Substantia nigra (tissue), 51 donors: ENCODE measurements at places on chromosomes 1 and 21.

GRCh38 chr1:112798292-112798691 is 83.2 kb upstream of the PPM1J start:
- DNase-seq: no peak

DNA sequence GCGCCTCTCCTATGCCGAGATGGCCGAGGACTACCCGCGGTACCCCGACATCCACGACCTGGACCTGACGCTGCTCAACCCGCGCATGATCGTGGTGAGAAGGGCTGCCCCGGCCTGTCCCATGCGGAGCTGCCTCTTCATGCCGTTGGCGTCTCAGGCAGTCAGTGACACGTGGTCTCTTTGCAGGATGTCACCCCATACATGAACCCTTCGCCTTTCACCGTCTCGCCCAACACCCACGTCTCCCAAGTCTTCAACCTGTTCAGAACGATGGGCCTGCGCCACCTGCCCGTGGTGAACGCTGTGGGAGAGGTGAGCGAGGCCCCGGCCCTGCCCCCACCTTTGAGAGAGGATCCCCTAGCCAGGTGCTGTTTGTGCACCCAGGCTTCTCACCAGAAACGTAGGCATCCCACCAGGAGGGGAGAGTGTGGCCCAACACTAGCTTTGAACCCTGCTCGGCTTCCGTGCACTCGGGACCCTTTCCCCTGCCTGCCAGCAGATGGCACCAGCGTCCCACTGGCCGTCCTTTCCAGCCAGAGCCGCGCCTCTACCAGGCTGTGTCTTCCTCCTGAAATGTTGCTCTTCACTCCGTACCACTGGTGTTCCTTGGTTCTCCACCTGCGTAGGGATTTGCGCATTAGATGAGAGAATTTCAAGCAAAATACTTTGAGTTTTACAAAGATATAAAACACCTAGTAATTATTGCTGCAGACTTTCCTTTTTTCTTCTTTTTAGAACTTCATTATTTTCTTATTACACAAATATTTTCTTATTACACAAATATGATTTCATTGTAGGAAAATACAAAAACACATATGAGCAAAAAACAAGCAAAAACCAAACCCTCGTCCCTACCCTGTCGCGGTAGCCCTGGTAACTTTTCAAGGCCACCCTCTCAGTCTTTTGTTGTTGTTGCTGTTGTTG is 9.0 kb downstream of the NPPA start:
- DNase-seq: peak; percentile 52

- DNase-seq: no peak
Measured at GRCh38 chr21:38949070-38949380, 143.3 kb downstream of the ETS2 start.

GRCh38 chr1:40620150-40620549 is 45.3 kb downstream of the RIMS3 start:
- DNase-seq: no peak

- DNase-seq: no peak
Measured at GRCh38 chr1:6358757-6359201, 34.8 kb downstream of the ACOT7 start.

DNA sequence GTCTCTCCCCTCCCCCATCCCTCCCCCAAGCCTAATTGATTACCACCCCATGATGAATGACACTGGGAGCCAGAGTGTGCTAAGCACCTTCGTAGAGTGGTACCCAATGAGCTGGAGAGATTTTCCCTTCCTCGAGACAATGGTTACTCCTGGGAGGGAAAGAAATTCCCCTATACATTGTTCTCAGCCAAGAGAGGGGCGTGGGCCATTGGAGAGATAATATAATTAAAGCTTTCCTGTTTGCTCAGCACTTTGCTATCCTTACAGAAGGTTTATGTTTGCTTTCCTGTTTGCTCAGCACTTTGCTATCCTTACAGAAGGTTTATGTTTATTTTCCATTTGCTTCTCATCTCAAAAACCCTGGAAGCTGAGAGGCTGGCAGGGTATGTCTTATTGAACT is 126.1 kb upstream of the KLHDC7A start:
- DNase-seq: no peak

GRCh38 chr1:243596431-243597062 is 253.5 kb downstream of the AKT3 start:
- no peak for DNase-seq

DNA sequence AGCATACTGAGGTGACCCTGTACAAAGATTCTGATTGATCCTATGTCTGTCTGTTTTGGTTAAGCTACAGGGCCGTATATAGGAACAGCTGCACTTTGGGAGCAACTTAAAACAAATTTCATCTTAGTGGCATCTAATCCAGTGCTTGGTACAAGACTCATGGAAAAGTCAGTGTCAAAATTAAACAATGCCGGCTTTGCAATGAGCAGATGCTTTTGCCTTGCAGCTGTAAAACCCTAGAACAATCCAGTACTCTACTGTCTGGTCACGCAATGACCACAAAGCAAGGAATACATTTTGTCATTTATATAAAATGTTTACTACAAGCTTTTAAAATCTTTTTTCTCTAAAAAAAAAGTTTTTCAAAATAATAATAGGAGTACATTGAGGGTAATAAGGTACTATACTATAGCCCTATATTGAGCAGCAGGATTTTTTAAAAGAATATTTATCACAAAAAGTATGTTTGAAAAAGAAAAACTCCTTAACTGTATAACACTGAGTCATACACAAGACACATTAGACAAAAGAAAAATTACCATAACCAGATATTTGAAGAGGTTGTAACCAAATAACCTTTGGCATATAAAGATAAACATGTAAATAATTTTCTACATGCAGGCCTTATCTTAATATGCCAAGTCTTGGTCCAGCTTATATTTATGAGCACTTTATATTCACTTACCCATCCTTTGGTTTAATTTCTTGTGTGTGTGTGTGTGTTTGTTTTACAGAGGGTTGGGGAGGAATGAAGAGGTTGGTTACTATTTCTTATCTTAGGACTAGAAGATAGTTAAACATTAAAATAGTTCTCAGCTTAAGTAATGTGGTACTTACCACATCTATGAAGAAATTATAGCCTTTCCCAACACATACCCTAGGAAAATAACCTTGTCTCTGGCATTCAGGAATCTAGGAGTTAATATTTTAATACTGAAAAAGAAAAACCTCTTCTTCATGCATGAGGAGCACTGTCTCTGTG is 262.3 kb downstream of the FAF1 start:
- DNase-seq: peak; percentile 15

DNA sequence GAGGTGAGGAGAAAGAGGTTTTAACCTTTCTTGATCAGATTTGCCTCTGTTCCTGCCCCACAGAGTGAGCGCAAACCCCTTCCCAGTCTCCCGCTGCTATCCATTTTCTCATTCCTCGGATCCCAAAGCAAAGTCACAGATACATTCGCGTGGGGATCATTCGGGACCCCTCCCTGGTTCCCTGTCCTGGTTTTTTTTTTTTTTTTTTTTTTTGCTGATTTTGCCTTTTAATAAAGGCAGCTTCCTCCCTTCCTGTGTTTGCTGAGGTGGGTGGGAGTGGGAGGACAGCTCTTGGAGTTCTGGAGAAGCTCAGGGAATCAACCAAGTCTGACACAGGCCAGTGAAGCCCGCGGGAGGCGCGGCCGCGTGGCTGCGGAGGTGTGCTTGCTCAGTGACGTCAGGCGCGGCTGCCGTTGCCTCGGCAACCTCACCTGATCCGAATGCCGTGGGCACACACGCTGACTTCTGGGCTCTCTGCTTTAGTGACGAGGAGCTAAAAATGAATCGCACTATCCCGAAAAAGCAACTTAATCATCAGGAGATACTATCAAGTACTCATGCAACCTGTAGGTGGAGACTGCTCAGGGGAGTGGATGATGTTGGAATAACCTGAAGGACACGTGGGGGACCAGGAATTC is 106.4 kb downstream of the TBX19 start:
- DNase-seq: no peak

DNA sequence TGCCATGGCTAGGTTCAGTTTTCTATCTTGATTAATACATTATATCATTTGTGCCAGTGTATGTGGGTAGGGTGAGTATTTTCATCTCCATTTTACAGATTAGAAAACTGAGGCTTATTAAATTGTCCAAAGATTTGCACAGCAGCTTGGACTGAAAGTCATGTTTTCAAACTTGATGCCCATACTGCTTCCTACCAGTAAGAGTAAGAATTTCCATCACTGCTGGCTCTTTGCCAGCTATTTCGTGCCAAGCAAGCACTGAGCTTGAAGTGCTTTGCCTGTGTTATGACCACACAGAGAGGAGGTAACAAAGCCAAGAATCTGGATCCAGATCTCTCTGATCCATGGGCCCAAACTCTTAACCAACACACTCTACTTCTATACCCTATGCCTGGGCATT is 295.0 kb downstream of the VAV3 start:
- DNase-seq: no peak

DNA sequence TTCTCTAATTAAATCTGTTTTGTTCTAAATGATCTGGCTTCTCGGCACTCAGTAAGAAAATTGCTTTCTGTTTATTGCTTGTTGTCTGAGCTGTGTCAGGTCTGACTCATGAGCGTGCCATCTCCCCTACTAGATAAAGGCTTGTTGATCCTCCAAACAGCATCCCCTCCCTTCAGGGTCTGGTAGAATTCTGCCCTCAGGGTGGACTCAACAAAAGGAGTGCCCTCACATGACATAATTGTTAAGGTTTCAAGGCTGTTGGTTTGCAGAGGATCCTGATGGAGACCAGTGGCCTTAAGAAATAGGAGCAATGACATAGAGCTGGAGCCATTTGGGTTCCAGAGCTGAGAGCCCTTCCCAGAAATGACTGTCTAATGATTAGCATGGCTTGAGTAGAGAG is 36.0 kb upstream of the ATP2B4 start:
- DNase-seq: no peak

DNA sequence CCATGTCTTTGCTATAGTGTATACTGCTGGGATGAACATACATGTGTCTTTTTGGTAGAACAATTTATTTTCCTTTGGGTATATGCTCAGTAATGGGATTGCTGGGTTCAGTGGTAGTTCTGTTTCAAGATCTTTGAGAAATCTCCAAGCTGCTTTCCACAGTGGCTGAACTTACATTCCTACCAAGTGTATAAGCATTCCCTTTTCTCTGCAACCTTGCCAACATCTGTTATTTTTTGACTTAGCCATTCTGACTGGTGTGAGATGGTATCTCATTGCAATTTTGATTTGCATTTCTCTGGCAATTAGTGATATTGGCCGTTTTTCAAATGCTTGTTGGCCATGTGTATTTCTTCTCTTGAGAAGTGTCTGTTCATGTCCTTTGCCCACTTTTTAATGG is 37.5 kb upstream of the ANGPTL1 start:
- DNase-seq: no peak

DNA sequence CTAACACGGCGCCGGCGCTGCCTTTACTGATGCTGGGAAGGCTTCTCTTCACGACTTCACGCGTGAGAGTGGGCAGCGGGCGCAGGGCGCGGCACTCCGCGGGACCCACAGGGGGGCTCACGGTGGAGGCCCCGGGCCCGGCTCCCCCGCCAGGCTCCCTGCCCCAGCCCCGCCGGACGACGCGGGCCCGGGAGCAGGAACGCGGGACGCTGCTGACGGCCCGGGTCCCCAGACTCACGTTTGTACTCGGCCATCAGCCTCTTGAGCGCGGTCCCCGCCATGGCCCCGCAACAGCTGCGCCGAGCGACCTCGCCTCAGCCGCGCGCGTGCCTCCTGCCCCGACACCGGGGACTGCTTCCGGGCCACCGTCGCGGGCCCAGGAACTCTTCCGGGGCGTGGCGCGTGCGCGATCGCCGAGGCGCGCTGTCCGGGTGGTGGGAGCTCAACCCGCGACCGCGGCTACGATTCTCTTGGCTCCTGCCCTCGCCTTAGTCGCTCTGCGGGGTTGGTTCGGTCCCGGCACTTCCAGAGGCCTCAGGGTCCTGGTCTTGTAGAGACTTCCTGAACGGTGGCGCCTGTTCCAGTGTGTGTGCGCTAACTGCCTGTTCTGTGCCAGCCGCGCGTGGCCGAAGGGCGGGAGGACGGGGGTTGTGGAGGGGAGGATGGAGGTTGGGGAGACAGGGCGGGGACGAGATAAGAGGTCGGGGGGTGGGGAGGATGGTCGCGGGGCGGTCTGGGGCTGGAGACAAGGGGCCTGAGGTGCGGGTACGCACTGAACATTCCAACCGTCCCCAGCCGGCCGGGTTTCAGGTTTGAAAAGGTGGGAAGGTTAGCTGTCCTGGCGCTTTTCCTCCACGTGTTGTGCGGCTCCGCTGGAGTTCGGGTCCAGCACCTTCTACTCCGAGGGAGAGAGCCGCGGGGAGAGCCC is at the start of gene UBE2G2:
TSS of gene UBE2G2 (minus strand) at position 353 of the 928 bp plus-strand sequence. CDS start at position 281, 72 bp downstream.
- DNase-seq: peak; percentile 81
